Kidney capillary endothelial cell (primary cell): ENCODE measurements at places on chromosomes 7 and 10.

DNA sequence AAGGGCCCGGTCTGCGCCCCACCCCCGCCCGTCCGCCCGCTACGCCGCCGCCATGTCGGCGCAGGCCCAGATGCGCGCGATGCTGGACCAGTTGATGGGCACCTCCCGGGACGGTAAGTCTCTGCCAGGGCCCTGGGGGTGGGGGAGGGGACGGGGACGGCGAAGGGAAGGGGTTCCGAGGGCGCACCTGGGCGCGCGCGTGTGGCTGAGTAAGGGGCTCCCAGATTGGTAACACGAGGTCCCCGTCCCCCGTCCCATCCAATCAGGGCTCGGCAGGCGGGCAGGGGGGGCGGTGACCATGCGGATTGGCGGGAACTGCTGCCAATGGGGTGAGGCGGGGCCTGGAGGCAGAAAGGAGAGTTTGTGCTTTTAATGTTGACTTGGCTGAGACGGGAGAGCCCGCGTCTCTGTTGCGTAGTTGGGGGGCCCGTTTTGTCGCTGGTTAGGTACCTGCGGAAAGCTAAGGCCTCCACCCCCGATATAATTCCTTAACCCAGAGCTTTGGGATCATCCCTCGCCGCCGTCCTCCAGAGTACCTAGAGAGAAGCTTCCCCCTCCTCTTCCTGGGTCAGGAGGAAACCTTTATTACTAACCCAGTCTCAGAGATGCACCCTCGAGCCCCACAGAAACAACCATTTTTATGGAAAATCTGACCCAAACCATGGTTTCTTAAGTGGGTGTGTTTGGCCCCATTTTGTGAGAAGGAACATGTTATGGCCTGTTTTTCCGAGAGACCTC, 685 bp downstream of the LUC7L2 start:
- DNase-seq, result peak; percentile 85

DNA sequence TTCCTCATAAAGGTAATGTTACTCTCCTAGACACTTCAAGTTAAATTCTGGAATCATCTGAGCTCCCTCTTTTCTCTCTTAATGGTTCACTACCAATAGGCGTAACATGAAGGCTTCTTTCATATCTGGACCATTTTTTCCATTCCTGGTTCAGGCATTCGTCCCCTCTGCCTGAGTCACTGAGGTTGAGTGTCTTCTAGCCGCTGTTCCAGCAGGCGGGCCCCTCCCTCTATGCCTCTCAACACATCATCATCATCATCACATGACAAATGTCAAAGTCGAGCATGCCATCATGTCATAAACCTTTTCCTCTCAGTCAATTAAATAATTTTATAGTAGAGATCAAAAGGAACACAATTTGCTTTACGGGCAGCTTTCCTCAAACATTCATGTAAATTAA, 168.9 kb upstream of the ASAH2 start:
- DNase-seq, result no peak

DNA sequence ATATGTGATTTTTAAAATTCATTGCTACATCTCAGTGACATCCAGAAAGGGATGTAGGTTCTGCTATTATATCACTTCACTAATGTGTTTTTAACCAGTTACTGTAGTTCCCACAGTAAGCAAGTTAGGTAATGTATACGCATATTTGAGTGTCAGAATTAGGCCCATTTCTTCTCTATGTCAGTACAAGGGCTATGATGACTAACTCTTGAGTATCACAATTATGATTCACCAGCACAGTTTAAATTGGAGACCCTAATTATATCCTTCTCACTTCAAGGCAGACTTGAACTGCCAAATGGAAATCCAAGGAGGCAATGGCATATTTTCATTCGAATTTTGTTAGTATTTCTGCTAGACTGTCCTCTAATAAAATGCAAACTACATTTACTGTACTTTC, 23.6 kb downstream of the BZW2 start:
- no peak for DNase-seq

- DNase-seq, result no peak
These were observed 7.9 kb upstream of the PLEKHS1 start for GRCh38 chr10:113743594-113743993.

GRCh38 chr7:129489491-129489890, 12.8 kb upstream of the SMKR1 start:
- DNase-seq, result no peak

DNA sequence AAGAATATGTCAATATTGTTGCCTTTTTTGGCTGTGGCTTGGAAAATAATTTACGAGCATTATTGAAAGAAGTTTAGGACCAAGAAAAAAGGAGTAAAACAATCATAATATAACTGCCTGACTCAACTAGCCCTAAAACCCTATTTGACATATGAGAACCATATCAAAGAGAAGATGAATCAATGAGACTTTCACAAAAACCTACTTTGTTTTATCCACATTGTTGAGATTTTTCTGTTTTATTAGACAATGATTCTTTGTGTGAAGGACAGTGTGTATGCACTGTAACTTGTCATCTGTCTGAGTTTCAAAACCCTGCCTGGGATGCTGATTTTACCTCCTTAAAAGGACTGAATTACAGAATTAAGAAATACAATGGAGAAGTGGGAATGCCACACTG, 19.0 kb downstream of the SOSTDC1 start:
- DNase-seq, result no peak

- DNase-seq, result no peak
These were observed 20.7 kb upstream of the OTUD1 start for GRCh38 chr10:23418051-23418681.

DNA sequence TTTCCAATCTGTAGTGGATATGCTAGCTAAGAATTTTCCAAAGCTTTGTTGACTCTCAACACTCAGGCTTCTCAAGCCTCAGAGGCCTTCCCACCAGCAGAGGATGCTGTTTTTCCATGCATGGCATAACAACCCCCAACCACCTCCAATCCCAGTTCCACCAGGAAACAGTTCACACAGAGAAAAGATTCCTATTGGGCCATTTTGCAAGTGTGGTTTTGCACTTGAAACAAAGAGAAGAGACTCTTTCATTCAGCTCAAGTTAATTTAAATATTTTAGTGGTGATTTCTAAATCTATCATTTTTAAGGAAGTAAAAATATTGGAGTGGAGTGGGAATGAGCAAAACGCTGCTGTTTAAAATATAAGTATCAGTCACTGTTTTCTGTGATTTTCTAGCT, 105.6 kb upstream of the COL1A2 start:
- DNase-seq, result peak; percentile 73

GRCh38 chr10:132550366-132551092, 12.9 kb downstream of the INPP5A start:
- no peak for DNase-seq

DNA sequence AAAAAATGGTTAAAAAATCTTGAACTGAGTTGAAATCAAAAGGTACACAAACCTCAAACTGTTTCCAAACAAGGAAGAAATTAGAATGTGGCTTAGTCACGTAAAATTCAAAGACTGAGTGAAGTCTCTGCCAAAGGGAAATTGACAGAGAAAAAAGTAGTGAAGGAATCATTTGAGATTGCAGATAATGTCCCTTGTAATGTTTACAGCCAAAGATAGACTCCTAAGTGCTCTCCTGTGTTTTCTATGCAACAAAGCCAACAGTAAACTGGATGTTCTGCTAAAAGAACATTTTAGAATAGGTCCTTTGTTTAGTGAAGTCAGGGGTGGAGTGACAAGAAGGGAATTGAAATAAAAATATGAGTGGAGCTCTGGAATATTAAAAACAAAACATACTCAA, 117.9 kb downstream of the ITGA8 start:
- no peak for DNase-seq

GRCh38 chr7:5170251-5170650, 19.8 kb upstream of the WIPI2 start:
- DNase-seq, result no peak

DNA sequence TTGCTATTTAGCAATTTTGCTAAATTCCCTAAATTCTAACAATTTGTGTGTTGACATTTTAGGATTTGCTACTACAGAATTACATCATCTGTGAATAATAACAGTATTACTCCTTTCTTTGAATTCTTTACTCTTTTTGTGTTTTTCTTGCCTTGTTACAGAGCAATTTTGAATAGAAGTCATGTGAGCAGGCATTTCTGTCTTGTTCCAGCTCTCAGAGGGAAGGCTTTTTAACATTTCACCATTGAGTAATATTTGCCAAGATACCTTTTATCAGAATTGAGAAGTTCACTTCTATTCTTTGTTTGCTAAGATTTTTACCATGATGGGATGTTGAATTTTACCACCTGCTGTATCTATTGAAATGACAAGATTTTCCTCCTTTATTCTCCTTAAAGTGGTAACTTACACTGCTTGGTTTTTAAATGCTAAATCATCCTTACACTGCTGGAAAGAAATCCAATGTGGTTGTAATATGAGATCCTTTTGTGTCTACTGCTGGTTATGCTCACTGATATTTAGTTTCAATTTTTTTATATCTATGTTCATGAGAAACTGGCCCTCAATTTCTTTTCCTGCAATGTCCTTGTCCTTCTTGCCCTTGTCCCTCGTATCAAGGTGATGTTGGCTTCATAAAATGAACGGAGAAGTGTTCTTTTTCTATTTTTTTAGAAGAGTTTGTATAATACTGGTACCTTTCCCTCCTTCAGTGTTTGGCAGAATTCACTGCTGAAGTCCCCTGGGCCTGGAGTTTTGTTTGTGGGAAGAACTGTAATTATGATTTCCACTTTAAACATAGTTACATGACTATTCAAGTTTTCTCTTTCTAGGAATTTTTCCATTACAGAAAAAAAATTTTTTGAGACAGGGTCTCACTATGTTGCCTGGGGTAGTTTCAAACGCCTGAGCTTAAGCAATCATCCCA, 50.3 kb upstream of the ATP6V0A4 start:
- DNase-seq, result no peak

- DNase-seq, result no peak
These were observed 335.9 kb downstream of the XPNPEP1 start for GRCh38 chr10:109587366-109587765.

DNA sequence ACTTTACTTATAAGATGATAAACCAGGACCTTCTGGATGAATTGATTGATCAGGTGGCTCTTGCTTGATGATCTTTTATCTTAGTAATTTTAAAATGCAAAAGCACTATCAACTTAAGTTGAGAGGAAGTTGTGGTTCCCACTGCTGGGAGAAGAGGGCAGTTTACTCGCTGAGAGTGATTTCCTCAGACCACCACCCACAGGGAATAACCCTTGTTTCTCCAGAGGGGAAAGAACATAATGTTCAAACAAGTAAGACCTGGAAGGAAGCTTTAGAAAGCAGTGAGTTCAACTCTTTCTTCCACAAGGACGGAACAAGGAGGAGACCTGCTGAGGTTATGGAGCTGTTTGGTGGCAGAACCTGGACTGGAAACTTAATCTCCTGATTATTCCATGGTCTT, 138.7 kb downstream of the FAM204A start:
- DNase-seq, result no peak

DNA sequence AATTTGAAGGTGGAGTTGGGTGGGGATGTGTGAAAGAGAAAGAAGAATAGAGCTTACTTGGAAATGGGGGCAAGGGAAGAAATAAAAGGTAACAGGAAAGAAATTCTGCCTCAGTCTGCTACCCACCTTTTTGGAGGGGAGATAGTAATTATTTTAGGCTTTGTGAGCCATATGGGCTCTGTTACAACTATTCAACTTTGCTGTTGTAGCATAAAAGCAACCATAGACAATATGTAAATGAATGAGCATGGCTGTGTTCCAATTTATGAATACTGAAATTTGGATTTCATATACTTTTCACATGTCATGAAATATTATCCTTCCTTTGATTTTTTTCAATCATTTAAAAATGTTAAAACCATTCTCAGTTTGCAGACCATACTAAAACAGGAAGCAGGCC, 176.9 kb downstream of the HPSE2 start:
- no peak for DNase-seq

DNA sequence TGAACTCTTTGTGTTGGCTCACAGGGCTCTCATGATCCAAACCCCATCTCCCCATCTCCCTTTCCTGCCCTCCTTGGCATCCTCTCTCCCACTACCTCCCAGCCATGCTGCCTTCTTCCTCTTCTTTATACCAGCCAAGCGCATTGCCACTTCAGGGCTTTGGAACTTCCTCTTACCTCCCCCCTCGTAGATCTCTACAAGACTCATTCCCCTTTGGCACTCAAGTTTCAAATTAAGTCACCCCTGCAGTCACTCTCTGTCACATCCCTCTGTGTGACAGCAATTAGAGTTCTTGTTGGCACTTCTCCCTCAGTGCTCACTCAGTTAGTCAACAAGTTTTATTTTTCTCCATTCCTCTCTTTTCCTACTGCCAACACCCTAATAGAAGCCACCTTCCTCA, 20.8 kb upstream of the NRP1 start:
- no peak for DNase-seq

DNA sequence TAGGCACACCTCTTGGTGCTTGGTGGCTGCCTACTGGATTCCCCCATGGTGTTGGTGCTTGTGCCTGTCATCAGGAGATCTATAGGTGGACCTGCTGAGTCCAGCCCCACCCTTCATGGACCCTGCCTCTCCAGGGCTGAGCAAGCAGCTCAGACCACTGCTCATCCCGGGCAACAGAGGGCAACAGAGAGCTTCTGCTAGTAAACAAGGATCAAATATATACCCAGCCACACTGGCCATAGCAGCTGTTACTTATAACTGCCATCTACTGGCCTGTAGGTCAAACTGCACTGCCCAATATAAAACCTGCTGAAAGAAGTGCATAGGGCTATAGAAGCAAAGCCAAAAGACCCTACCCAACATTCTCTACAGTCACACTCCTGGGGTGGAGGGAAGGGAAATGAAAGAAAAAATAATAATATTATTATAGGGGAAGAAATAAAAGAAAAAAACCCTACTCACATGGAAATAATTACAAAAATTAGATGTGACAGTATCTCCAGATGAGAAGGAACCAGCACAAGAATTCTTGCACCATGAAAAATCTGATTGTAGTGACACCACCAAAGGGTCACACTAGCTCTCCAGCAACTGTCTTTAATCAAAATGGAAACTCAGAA, 54.9 kb upstream of the ZNF800 start:
- peak; percentile 23 for DNase-seq

DNA sequence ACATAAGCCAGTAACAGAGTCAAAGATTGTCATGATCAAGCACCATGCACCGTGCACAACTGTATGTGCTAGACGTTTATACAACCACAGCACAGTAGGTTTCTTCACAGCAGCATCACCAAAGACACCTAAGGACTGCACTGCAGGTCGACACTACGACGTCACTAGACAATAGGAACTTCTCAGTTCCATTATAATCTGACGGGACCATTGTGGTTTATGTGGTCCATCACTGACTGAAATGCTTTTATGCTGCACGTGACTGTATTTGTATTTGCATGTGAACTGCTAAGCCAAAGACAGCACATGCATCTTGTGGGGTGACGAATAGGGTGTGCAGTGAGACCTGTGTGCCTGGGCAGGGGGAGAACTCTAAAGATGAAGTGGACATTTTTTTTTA, 164.9 kb downstream of the PARD3 start:
- DNase-seq, result no peak

DNA sequence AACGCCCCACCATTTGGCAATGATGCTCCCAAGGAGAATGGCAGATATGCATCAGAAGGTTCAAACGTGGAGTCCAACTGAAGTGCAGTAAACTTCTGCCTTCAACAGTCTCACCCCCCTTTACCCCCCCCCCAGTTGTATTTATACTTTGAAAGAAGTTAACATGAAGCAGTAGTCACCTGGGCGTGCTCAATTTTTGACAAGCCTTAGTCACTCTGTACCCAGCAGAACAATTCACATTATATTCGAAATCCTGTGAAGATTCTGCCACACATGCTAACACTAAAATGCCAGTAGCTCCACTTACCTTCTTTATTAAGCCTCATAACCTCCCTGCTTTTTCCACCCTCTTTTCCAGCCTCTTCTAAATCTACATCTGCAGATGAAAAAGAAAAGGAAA, 894 bp downstream of the ATXN7L1 start:
- no peak for DNase-seq
